ELR (cell line): ENCODE measurements at places on chromosomes 6 and 20.

DNA sequence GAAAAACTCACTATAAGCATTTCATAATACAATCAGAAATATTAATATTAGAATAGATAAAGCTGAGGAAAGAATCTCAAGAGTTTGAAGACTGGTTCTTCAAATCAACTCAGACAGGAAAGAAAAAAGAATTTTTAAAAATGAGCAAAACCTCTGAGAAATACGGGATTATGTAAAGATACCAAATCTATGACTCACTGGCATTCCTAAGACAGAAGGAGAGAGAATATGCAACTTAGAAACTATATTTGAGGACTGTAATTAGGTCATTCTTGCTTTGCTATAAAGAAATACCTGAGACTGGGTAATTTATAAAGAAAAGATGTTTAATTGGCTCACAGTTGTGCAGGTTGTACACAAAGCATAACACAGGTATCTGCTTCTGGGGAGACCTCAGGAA is 665.1 kb downstream of the RNF144B start:
- DNase-seq, result peak; percentile 36

- peak; percentile 76 for DNase-seq
Observed at GRCh38 chr20:38290829-38291814, 12.8 kb upstream of the BPI start.

DNA sequence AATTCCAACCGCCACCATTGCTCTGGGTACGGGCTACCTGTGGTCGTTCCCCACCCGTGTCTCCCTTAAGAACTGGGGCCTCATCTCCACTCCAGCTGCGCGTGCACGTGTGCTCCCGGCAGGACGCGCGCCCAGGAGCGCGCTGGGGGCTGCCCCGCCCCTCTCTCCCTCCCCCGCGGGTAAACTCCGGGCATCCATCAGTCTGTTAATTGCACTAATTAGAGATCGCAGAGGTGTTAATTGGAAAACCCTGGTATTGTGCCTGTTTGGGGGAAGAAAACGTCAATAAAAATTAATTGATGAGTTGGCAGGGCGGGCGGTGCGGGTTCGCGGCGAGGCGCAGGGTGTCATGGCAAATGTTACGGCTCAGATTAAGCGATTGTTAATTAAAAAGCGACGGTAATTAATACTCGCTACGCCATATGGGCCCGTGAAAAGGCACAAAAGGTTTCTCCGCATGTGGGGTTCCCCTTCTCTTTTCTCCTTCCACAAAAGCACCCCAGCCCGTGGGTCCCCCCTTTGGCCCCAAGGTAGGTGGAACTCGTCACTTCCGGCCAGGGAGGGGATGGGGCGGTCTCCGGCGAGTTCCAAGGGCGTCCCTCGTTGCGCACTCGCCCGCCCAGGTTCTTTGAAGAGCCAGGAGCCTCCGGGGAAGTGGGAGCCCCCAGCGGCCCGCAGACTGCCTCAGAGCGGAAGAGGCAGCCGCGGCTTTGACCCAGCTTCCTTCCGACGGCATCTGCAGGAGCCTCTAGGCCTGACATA is 14.4 kb downstream of the FOXP4 start:
- no peak for DNase-seq

- no peak for DNase-seq
Observed at GRCh38 chr20:5864428-5864827, 85.9 kb downstream of the TRMT6 start.

DNA sequence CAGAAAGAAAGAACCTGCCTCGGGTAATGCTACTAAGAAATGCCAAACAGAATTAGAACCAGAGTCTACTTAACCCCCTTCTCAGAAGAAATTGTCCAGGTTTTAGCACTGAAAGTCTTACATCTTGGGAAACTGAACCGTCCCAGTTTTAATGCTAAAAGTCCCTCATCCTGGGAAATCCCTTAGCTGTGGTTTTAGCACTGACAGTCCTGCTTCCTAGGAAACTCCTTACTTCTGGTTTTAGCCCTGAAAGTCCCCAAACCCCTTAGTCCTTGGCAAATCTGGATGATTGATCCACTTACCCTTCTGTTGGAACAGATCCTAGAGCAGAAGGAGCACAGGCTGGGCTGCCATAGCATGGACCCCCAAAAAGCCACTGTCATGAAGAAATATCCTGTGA is 4.8 kb upstream of the TMEM14A start:
- no peak for DNase-seq

GRCh38 chr6:53044572-53044971 is 20.6 kb upstream of the FBXO9 start:
- no peak for DNase-seq

DNA sequence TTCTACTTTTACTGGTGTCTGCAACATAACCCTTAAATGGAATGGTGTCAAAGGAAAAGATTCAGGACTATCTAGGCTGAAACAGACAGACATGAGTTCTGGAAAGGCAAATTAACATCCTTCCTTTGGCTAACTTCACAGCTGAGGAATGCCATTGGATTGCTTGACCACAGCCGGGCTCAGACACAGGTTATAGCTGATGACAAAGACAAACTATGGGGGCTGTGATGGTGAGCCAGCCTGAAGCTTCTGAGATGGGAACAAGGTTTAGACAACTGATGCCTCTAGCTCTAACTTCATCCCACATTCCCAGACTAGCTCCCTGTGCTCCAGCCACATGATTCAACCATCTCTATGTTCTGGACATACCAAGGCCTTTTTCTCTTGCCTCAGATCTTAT is 15.3 kb downstream of the POLR1C start:
- DNase-seq, result no peak

DNA sequence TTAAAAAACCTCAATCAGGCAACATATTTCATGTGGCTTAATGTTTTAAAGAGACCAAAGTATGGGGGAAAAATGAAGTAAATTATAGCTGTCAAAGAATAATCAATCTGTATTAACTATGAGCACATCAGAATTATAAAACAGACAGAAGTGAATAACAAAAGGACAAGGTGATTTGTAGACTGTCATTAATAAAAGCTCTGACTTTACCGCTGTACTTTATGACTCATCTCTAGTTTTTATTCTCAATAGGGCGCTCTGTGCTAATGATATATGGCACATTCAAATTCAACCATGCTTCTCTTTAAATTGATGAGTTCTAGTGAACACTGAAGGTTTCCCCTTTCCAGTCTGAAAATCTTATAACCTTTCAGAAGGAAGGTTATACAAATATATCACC is 72.0 kb downstream of the PREP start:
- DNase-seq, result no peak

DNA sequence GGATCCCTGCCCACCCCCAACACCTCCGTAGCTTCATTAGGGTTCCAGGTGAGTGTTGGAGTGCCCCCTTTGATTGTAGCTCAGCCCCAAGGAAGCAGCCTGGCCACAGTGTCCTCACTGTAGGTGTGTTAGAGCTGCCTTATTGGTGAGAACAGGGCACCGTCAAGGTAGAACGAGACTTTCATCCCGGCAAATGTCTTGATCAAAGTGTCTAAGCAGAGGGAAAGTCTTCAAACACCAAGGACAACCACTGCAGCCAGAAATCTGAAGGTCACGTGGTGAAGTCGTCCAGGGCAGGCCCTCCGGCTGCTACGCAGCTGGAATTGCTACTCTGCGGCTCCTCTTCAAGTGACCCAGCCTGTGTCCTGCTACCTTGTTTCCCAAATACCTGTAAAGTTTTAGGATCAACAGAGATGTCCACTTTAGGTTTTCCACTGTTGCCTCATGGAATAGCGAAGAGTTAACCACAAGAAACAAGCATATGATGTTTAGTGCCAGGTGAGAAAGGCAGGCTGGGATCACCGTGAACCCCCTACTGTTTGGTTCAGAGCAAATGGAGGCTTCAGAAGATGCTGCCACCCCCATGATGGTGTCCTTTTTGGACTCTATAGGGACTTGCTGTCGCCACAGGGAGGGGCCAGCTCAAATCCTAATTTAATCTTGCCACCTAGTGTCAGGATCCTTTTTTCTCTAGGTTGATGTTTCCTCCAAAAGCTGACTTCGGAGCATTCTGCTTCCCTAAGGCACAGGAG is 1.7 kb upstream of the DLL1 start:
- peak; percentile 20 for DNase-seq

GRCh38 chr20:25987073-25987927 is 290.6 kb upstream of the ZNF337 start:
- DNase-seq, result no peak

GRCh38 chr6:134453792-134454510 is 136.0 kb upstream of the SGK1 start:
- no peak for DNase-seq

DNA sequence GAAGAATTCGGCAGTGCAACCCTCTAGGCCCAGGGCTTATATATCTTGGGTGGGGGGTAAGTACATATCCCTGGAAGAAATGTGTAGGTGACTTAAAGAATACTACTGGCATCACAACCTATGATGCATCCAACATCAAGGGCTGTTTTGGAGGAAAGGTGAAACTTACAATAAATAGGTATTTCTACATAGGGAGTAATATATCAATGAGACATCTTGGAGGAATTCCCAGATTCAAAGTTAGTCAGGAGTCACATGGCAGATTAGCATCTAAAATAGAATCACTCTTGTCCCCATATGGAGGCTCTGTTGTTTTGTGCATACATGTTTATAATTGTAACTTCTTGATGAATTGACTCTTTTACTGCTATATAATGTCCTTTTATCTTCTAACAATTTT is 375.5 kb downstream of the PAX1 start:
- no peak for DNase-seq

DNA sequence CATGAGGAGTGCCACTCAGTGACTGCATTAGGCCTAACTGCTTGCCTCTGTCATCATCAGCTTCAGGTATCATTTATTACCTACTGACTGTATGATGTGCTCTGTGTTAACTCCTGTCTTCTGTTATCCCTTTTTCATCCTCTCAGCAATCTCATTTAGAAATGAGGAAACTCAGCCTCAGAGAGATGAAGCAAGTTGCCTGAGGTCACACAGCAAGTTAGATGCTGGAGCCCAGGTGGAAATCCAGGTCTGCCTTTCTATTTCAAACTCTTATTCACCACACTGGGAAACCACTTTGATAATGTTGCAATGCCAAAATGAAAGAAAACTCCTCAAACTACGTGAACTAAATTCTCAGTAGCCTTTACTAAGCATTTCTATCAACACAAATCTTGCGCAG is 1.3 kb downstream of the FERMT1 start:
- DNase-seq, result no peak

- DNase-seq, result no peak
Observed at GRCh38 chr6:28856620-28857005, 67.2 kb downstream of the TRIM27 start.

DNA sequence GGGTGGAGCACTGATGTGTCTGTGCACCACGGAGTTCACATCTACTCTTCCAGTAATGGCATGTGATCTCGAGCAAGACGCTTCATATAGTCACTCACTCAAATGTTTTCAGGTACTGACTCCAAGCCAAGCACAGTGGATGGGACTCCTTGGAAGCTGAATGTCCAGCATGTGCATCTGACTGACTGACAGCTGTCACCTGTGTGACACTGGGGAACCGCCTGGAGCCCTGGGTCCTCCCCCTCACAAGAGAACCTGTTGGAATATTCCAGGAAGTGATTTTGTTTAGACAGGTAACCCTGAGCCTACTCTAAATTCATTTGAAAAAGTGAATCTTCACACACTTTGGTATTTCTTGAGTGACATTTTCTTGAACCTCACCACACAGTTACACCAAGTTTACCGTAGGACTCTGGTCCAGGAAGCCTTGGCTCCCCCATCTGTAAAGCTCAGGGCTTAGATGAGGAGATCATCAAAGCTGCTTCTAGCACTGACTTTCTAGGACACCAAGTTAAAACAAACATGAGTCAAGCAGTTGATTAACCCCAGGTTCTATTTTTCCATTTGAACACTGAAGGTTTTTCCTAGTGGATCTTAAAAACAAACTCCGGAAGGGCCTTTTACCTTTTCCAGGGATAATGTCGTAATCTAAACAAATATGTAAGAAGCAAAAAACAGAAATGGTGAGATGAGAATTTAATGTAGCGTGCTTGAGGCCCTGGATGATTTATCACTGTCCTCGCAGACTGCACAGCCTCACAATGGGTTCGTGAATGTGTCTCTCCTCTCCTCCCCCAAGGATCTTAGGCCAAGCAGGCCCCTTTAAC is 50.1 kb downstream of the EDN3 start:
- DNase-seq, result no peak

- DNase-seq, result peak; percentile 40
Observed at GRCh38 chr6:3239110-3239830, 11.8 kb upstream of the TUBB2B start.

GRCh38 chr6:52087498-52087999 is at the start of gene PKHD1:
TSS of gene PKHD1 (minus strand) at chr6:52087613. CDS start at chr6:52084933, 2,680 bp downstream.
- peak; percentile 35 for DNase-seq

GRCh38 chr20:35297155-35297554 is 4.9 kb upstream of the FAM83C start:
- peak; percentile 66 for DNase-seq

DNA sequence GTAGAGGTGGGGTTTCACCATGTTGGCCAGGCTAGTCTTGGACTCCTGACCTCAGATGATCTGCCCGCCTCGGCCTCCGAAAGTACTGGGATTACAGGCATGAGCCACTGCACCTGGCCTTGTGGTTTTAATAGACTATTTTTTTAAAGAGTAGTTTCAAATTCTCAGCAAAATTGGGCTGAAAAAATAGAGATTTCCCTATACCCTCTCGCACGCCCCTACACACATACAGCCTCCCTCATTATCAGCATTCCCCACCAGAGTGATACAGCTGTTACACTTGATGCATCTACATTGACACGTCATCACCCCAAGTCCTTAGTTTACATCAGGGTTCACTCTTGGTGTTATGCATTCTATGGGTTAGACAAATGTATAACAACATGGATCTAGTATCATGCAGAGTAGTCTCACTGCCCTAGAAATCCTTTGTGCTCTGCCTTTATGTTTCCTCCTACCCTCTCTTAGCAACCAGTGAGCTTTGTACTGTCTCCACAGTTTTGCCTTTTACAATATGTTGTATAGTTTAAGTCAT is 103.6 kb downstream of the CDYL start:
- no peak for DNase-seq

DNA sequence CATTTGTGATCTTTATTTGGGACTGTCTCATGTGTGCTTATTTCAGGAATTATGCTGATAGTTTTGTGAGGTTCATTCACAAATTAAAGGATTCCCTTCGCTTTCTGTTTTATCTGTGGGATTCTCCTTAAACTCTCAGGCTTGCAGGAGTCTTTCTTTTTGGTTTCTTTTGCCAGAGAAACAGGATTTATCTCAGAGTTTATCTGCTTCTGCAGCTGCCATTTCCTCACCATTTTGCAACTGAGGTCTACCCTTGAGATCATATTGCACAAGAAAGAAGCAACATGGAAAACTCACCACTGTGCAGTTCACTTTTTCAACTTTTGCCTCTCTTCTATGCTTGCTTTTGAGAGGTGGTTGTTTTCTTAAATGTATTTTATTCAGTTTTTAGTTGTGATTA is 201.0 kb downstream of the PRL start:
- no peak for DNase-seq
